Tibial nerve (tissue), 4 donors: ENCODE measurements at places on chromosomes 3 and 15.
A peak's percentile ranks its signal among the peaks of the same experiment; 100 is the strongest.

DNA sequence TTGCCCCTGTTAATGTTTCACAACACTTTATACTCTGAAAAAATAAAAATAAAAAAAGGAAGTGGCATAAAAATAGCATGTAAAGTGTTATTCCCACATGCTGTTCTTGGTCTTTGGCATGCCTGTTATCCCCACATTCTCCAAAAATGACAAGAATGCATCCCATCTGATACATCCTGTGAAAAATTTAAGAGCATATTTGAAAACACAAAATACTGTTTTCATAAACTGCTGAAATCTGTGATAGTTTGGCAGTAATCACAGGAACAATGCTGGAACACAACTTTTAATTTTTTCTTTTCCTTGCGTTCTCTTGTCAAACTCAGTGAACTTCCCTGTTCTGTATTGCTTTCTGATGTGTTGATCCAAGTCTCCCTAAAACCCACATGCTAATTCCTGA lies 288.8 kb downstream of the ROBO2 start:
- no peak for DNase-seq

GRCh38 chr3:142931222-142931621 lies 32.3 kb downstream of the PAQR9 start:
- no peak for DNase-seq

DNA sequence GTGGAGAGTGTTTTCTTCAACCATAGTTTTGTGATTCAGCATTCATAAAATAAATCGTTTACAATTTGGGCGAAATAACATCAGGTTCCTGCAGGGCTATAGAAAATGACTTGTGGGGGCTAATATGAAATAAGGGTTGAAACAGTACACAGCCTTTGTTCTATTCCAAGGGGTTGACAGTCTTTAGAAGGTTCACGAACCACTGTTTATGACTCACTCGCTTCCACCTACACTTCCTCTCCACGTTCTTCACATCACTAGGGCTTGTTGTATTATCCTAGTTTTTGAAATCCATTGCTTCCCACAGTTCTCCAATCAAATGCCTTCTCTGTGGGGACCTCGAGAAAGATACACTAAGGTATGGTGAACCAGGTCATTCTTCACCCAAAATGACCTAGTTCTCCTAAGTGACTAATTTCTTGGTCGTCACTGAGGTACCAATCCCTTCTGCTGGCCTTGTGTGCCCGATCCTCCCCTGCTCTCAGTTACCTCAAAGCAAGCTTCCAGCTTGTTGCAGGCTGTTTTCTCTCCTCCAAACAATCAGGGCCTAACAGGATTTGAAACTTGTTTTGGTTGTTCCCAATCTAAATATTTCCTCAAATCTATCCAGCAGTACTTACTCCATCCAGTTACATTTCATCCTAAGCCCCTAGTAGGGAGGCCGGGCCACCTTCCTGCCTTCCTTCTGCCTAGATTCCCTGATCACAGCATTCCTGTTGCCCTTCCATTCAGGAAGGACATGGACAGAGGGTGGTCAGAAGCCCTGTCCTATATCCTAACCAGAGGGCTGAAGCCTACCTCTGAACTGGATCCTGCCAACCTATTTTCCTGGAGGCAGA lies 23.1 kb upstream of the TBL1XR1 start:
- DNase-seq, result no peak

DNA sequence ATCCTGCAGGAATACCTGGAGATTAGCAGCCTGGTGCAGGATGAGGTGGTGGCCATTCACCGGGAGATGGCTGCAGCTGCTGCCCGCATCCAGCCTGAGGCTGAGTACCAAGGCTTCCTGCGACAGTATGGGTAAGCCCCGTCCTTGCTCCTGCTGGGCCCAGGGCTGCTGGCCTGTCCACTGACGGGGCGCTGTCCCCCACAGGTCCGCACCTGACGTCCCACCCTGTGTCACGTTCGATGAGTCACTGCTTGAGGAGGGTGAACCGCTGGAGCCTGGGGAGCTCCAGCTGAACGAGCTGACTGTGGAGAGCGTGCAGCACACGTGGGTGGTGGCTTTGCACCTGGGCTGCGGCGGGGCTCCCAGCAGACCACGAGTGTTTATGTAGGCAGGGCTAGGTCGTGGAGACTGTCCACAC lies 5.0 kb downstream of the FES start:
- DNase-seq, result no peak

- no peak for DNase-seq
These were observed 14.8 kb upstream of the WNT5A start for GRCh38 chr3:55501905-55502304.

DNA sequence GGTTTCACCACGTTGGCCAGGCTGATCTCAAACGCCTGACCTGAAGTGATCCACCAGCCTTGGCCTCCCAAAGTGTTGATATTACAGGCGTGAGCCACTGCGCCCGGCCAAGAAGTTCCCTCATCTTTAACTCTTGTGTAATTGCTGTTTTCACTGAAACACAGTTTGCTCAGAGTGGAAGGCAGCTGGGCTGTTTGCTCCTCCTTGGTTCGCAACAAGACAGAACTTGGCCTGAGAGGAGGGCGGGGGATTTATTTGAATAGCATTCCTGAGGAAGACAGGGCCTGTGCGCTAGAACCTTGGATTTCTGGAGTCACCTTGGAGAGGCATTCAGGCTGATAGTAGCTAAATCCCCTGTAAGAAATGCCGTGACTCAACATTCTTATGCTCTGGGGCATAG lies 226.7 kb upstream of the MCTP2 start:
- peak; percentile 52 for DNase-seq

DNA sequence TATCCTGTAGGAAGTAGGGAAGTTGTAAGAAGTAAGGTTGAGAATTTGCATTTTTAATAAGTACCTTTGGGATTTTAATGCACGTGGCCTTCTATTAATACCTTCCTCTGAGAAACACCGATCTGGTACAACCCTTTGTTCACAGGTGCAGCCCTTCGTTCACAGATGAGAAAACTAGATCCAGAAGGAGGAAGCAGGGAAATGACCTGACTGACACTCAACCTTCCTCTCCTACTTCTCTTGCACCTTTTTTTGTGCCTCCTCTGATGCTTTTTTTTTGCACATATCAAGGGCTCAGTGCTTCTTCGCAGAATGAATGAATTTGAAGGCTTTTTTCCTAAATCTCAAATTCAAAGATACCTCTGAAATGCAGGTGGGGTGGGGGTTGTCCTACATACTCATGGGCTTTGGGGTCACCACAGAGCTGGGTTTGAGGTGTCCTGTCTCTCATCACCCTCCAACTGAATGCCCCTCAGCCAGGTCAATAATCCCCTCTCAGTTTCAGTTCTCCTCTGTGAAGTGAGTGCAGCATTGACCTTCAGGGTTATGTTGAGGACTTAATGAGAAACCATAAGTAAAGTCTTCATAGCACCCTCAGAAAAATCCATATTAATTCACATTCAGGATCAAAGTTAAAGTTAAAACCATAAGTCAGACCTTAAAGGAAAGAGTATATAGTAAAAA lies 161.5 kb upstream of the CTNNB1 start:
- DNase-seq, result no peak

DNA sequence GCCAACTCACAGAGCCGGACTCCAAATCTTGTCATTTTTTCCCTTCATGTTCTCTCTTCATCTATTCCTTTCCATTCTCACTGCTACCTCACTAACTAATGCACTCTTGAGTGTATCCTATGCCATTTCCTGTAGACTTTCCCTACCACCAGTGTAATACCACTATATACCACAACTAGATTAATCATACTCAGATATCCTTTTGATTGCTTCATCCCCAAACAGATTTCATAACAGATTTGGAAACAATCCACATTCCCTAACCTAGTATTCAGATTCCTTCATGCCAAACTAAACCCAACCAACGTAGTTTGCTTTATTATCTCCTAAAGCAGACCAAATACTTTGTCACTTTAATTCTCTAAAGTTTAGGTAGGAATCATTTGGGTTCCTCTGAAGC lies 2.6 kb upstream of the PLOD2 start:
- DNase-seq, result no peak

DNA sequence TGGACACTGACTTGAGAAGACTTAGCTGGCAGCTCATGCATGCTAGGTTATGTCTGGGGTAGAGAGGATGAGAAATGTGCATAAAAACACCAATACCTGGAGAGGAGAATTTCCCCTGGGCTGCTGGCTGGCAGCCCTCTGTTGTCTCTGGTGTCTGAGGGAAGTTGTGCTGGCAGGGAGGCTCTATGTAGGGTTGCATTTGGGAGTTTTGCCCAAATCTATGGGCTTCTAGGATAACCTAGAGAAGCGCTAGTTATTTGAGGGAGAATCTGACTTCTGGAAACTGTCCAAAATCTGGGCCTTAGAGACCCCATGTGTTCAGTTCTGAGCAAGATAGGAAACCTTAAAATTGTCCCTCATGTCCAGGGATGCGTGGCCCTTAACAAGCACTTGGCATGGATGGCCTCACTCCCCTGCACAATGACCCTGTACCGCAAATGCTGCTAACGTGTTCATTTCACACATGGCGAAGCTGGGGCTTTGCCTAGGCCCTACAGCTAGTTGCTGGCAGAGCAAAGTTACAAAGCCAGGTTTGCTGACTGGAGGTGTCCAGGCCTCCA lies 70.3 kb upstream of the ATP2B2 start:
- DNase-seq, result no peak

GRCh38 chr3:160370987-160371857 lies 27.8 kb downstream of the IFT80 start:
- DNase-seq, result no peak

GRCh38 chr3:30286007-30286669 lies 320.3 kb upstream of the TGFBR2 start:
- DNase-seq, result peak; percentile 81

GRCh38 chr3:47581422-47581821 lies 2.8 kb upstream of the CSPG5 start:
- no peak for DNase-seq

GRCh38 chr3:106157411-106157810 lies 288.6 kb upstream of the CBLB start:
- no peak for DNase-seq

- no peak for DNase-seq
These were observed 37.0 kb downstream of the RASA2 start for GRCh38 chr3:141523615-141524375.

GRCh38 chr3:95705786-95706418 lies 1108.5 kb upstream of the EPHA6 start:
- DNase-seq, result no peak

- DNase-seq, result no peak
These were observed 85.7 kb downstream of the VGLL4 start for GRCh38 chr3:11558002-11558401.

GRCh38 chr3:111324151-111324550 lies 217.8 kb upstream of the CD96 start:
- DNase-seq, result no peak

DNA sequence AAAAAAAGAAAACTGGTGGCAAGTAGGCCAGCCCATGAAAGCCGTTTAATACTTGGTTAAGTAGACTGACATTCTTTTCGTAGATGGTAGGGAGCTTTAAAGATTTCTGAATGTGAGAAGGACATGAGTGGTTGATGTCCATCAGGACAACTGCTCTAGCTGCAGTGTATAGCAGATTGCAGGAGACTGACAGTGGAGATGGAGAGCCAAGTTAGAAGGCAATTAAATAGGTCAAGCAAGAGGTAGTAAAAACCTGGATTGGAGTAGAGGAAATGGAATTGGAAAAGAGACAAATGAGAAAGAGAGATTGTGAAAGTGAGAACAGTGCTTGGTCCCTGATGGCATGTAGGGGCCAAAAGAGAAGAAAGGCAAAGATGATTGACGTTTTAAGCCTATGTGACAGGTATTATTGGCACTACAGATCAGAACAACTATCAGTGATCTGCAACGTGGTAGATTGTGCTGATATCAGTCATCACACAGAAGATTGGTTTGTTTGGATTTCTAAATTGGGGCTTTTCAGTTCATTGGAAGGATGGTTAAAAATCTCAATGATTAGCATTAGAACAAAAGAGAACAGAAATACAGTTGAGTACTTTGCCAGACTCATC lies 74.0 kb downstream of the CNTN4 start:
- DNase-seq, result no peak

- DNase-seq, result no peak
These were observed 235.1 kb downstream of the UACA start for GRCh38 chr15:70528270-70528706.

- no peak for DNase-seq
These were observed 12.1 kb downstream of the IQGAP1 start for GRCh38 chr15:90400005-90400758.

GRCh38 chr3:40167958-40168357 lies 141.5 kb upstream of the EIF1B start:
- DNase-seq, result no peak

DNA sequence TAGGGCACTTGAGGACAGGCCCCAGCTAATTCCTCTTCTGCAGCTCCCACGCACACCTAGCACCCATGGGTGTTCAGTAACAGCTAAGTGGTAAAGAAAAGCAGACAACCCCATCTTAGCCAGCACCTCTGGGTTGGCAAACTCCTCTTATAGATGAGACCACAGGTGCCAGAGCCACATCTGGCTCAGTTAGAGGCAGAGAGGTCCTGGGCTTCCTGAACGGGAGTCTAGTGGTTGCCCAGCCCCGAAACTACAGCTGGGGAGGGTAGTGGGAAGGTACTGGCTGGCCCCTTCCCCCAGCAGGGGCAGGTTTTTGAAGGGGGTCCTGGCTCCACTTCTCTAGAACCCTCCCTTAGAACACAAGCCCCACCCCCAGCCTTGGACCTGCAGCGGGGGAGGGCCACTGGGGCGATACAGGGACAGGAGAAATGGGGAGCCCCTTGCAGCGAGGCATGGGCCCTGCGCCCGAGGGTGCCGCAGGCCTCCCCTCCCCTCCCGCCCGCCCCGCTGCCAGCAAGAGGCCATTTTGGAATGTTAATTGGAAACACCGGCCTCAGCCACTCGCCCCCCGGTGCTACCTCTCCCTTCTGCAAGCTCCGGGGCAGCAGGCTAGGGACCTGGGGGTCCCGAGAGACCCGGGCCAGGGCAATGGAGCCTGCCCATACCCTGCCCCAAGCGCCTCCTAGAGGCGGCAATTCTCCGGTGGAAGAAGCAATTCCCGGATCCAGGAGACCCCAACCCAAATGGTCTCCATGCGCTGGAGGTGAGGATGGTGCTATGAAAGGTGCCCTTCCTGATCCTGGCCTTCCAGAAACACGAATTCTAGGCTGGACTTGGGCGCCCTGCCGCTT lies 1.5 kb downstream of the DUSP7 start:
- DNase-seq, result no peak

- DNase-seq, result no peak
These were observed 659.4 kb upstream of the NAALADL2 start for GRCh38 chr3:174199696-174200095.

GRCh38 chr3:73827725-73828211 lies 203.0 kb upstream of the PDZRN3 start:
- no peak for DNase-seq

DNA sequence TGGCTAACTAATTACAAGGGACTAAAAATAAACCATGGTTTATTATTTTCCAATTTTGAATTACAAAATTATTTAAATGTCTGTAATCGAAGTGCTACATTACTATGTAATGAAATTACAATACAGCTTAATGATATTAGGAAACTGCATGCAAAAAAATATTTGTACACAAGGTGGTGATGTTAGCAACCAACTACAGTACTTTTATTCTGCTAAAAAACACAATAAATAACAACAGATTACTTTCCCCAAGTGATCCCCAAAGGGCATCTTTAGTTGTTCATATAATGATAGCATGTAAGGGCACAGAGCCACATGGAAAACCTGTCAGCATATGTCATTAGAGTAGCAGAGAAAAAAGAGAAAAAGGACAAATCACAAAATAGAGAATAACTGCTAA lies 147.5 kb upstream of the SOX2 start:
- no peak for DNase-seq
